ENCODE measurements at places on chromosomes 7 and 10.

GRCh38 chr10:69406816-69407580 is 9.7 kb downstream of the TACR2 start:
- DNase-seq = no peak

DNA sequence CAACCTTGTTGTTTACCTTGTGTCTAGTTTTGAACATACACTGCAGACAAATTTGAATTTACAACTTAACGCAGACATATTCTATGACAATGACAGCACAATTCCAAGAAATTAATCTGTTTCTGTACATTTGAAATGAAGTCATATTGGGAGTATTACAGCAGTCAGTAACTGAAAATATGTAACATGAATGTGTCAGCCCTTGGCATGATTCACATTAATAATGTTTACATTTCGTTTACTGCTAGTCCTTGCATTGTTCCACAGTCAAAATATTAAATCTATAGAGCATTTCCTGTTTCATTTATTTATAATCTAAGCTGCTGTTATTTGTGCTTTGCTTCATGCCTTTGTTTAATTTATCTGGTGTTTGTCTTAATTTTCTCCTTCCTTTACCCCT is 80.4 kb downstream of the NOC3L start:
- DNase-seq = no peak

DNA sequence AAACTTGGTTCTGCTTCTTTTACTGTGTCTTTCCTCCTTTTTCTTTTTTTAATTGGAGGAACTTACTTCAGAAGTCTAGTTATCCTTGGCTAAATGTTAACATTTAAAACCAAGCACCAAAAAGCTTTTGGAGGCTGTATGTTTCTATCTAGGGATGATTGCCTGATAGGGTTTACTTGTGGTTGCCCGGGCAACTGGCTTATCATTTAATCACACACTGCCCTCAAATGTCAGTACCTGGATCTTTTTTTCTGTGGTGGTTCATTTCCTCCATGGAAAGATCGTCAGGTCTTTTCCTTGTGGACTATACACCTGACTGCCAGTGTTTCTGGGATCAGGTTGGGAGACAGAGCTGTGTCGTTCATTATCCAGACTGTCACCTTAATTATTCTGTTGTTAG is 173.2 kb downstream of the WNT2 start:
- no peak for DNase-seq

- no peak for DNase-seq
Measured at GRCh38 chr7:159060440-159060839, 84.2 kb downstream of the VIPR2 start.

GRCh38 chr7:132435016-132435990 is 141.0 kb downstream of the PLXNA4 start:
- no peak for DNase-seq
